ENCODE measurements at places on chromosomes 1 and 21.

DNA sequence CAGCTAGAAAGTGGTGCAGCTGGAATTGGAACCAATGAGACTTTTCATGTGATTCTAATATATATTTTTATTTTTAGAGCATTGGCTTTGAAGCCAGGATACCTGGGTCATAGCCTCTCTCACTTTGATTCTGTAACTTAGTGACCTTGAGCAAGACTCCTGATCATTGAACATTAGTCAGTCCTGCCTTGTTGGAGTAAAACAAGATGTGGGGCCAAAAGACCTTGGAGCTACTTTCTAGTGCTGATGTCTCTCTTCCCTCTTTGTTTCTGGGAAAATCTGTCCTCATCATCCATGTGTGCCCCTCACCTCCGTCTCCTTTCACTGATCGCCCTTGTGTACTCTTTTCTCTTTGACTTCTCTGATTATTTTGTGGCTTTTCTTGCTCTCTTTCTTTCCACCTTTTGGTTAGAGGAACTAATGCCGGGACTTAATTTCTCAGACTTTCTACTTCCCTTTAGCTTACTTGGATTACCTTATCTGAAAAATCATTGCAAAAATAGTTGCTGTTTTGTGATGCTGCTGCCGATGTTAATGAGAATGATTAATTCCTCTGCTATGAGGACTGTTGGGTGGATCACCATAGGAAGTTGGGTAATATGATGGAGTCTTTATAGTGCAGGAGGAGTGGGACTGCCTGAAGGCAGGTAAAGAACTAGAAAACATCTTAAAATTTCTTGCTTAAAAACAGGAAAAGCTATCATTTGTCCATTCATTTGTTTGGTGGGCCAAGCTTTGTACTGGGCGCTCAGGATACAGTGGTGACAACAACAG is 72.0 kb downstream of the NOS1AP start:
- peak; percentile 62 for DNase-seq

DNA sequence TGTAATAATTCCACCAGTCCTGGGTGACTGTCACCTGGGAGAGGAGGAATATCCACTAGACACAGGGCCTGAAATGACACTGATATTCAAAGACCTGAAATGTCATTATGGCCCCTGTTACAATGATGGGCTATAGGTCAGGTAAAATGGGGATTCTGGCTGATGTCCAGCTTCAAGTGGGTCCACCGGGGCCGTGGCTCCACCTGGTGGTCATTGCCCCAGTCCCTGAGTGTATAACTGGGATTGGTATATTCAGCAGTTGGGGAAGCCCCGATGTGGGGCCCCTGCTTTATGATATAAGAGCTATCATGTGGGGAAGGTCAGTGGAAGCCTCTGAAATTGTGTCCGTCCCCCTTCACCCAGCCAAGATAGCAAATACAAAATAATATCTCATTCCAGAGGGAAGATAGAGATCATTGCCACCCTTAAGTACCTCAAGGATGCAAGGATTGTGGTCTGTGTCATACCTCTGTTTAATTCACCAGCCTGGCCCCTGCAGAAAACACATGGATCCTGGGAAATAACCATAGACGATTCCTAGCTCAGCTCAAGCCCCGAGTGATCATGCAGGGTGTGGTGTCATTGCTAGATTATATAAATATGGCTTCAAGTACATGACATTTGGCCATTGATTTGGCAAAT is 19.4 kb downstream of the PLEKHO1 start:
- DNase-seq = no peak

- DNase-seq = no peak
Measured at GRCh38 chr1:217642455-217642854, 11.3 kb downstream of the SPATA17 start.

DNA sequence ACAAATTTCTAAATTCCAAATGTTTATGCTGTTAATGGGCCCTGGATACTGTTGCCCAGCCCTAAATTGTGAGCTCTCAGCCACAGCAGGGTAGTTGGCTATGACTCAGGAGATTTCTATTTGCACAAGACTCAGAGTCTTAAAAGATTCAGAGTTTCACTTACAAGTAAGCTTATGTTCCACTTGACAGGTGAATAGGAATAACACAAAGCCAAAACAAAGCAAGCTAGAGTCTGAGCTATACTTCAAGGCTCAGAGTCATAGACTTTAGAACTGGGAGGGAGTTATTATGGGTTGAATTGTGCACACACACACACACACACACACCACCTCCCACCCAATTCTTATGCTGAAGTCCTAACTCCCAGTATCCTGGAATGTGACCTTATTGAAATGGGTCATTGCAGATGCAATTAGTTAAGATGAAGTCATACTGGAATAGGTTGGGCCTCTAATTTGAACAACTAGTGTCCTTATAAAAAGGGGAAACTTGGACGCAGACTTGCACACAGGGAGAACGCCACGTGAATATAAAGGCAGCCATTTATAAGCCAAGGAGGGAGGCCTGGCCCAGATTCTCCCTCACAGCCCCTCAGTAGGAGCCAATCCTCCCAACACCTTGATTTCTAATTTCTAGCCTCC is 30.2 kb downstream of the PRDX6 start:
- peak; percentile 95 for DNase-seq

DNA sequence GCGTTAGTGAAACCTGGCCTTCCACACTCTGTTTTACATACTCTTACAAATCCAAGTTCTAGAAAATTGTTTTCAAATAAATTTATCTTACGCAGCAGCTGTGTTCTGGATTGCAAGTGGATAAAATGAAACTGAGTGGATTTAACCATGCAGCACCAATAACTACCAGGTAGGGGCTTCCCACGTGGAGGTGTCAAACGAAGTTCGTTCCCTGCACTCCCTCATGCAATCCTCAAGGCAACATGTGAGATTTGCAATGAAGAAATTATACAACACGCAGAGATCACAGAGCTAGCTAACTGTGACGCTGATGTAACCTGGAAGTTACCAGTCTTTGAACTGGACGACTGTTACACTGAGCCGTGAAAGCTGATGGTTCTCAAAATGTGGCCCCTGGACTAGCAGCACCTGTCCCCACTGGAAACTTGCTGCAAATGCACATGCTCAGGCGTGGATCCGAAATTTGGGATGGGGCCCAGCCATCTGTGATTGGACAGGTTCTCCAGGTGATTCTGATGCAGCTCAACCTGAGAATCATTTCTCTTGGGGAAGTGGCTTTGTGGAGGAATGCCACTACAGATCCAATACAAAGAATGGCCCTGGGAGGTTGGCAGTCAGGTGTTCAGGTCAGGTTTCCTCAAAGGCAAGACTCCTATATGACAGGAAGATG is 36.3 kb downstream of the RSPH1 start:
- no peak for DNase-seq

GRCh38 chr1:110200190-110200589 is 9.9 kb upstream of the KCNC4 start:
- DNase-seq = no peak

- no peak for DNase-seq
Measured at GRCh38 chr1:16116625-16117024, 39.2 kb downstream of the EPHA2 start.

DNA sequence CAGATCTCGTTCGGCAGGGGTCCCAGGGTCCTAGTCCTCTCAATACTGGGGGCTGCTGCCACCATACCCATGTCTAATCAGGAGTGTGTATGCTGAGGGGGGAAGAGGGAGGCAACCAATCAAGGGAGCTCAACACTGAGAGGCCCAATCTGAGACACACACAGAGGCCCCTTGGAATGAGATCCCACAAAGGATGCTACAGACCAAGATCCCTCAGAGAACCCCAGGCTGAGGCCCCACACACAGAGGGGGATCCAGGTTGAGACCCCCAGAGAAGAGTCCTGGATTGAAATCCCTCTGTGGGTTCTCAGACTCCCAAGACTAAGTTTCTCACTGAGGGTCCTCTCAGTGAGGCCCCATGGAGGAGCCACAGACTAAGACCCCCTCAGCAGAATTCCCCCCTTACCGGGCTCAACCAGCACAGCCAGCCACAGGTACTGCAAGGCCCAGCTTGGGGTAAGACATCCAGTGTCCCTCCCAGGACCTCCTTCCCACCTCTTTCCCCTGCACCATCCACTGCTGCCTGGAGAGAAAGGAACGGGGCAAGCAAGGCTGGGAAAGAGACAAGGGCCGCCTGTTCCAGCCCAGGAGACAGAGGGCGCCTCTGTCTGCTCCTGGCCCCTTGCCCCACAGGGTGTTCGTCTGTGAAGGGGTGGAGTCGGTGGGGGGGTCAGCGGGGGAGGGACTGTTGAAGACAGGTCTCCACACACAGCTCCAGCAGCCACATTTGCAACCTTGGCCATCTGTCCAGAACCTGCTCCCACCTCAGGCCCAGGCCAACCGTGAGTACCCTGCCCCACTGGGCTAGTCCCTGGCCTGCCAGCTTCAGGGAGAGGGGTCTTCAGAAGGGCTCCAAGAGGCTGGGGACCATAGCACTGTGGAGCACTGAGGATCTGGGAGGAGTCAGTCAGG is at the start of gene S100A1:
S100A1 (plus strand) TSS at position 720 of the 912 bp plus-strand sequence. CDS start 2,088 bp downstream, outside the sequence.
- no peak for DNase-seq

DNA sequence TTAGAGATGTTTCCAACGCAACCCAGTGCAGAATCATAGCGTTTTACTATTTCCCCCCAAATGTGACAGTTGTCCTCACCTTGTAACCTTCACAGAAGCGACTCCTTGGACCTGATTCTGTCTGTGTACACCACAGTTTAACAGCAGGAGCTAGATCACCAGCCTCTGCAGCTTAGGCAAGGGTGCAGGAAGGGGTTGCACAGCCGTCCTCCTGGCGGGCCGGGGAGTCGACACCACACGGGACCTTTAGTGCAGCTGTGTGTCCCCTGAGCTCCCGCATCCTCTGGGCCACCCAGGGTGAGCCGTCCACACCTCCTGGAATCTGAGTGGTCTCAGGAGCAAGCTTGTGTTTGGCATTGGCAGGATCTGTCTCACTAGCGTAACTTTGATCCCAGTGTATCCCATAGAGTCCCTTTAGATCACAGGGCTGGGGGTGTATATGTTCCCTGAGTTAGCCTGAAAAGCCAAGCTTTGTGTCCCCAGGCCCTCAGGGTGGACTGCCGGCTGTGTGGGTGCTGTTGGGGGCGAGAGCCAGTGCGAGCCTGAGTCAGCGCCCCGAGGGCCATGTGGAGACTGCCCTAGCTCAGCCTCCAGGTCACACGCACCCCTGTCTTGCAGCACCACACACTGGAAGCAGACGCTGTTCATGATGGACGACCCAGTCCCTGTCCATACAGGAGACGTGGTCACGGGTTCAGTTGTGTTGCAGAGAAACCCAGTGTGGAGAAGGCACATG is 27.5 kb downstream of the PRMT2 start:
- no peak for DNase-seq

- DNase-seq = no peak
Measured at GRCh38 chr21:29312981-29313380, 14.3 kb downstream of the BACH1 start.

DNA sequence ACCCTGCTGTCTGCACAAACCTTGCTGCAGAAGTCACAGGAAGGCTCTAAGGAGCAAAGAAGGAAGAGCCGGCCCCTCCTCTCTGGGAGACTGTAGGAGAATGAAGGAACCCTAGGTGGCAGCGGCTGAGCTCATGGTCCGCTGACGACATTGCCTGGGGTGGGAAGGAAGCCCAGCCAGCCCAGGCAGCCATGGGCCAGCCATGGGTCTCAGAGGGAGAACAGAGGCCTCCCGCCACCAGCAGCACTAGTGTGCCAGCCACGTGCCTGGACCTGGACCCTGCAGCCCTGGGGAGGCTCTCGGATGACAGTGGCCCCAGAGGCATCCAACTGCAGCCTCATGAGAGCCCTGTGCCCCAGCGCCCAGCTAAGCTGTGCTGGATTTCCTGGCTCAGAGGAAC is 49.2 kb upstream of the POFUT2 start:
- no peak for DNase-seq

DNA sequence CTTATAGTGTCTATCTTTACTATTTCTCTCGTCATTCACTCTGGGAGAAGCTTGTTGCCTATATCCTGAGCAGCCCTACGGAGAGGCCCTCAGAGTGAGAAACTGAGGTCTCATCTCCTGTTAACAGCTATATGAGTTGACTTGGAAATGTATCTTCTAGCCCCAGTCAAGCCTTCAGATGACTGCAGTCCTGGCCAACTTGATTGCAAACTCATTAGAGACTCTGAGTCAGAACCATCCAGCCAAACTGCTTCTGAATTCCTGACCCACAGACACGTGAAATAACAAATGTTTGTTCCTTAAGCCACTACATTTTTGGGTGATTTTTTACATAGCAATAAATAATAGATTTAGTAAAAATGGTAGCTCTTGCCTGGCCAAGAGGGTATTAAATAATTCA is 3.9 kb upstream of the ZBED6 start:
- DNase-seq = no peak

GRCh38 chr1:167763525-167764220 is 41.9 kb downstream of the MPZL1 start:
- DNase-seq = no peak

DNA sequence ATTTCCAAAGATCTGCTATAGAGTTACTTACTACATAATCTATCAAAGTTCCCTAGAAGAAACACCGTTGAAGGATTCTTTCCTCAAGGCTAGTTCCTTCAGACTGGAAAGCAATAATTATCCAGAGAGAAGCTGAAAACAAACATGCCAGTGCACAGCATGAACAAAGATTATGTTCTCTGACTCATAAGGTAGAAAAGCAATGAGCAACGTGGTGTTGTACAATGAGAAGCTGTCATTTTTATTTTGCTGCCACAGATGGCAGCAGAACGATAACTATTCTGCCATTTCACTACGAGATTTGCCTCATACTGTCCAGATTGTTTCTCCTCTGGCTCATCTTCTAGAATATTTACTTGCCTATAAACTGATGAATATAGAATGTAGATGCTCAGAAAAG is 10.7 kb downstream of the EXTL2 start:
- no peak for DNase-seq

- DNase-seq = no peak
Measured at GRCh38 chr1:53740621-53741105, 1.7 kb upstream of the GLIS1 start.

DNA sequence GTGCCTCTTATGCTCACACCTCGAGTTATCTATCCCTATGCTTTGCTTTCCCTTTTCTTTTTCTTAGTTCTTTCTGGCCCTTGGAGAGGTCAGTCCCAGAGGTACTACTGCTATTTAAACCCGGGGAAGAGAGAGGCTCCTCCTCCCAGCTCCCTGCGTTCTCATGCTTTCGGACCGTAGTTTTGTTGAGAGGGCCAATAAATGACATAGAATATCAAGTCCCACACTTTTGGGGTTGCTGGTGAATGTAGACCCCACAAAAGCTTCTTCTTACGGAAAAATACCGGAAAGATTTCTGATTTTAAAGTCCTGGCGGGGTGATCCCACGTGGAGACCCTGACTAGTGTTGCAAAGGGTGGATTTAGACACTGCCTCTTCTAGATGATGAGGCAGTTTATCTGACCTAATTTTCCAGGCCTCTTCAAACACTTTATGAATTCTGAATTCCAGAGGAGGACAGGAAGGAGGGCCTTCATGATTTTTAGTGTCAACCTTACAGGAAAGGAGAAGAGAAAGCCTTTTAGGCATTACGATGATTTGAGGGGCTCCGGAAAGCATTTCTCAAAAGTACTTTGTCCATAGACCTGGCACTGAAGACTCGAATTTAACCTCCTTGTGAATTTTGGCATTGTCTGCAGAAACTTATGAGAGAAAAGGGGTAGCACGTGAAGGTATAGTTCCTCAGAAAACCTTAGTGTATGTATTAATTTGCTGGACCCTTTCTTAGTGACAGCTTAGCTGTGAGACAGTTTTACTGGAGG is 694 bp downstream of the TMEM167B start:
- no peak for DNase-seq

- no peak for DNase-seq
Measured at GRCh38 chr1:114118351-114118990, 35.2 kb downstream of the SYT6 start.

Data from retinal pigment epithelial cell (primary cell).